Stimulated activated CD8-positive, alpha-beta memory T cell treated with anti-CD3 and anti-CD28 coated beads, Interleukin-7, amount 100 ng/mL, for 1 hour (primary cell): ENCODE measurements at places on chromosomes 7 and 10.

GRCh38 chr10:43138757-43139241 is 554 bp downstream of the CSGALNACT2 start:
- DNase-seq, result peak; percentile 21

GRCh38 chr10:131998050-131998844 is 16.5 kb upstream of the BNIP3 start:
- DNase-seq, result no peak

GRCh38 chr7:82019551-82020475 is 250.0 kb upstream of the HGF start:
- no peak for DNase-seq

GRCh38 chr7:111660478-111660877 is 98.2 kb upstream of the IMMP2L start:
- no peak for DNase-seq

DNA sequence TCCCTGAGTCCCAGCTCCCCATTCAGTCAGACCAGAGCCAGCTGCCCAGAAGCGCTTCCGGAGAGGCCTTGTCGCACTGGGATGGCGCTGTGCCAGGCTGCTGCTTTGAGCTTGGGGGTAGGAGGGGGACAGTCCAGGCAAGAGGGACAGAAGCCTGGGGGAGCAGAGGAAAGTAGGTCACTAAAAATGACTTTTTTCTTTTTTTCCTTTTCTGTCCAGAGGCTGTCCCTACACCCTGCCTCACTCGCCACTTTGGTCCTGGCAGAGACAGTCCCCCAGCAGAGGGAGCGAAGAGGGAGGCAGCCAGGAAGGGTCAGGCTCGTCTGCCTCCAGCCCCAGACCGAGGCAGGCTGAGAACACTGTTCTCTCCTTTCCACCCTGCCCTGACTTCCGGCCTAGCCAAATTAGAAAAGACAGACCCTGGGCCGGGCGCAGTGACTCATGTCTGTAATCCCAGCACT is 15.8 kb upstream of the TRIM8 start:
- no peak for DNase-seq

DNA sequence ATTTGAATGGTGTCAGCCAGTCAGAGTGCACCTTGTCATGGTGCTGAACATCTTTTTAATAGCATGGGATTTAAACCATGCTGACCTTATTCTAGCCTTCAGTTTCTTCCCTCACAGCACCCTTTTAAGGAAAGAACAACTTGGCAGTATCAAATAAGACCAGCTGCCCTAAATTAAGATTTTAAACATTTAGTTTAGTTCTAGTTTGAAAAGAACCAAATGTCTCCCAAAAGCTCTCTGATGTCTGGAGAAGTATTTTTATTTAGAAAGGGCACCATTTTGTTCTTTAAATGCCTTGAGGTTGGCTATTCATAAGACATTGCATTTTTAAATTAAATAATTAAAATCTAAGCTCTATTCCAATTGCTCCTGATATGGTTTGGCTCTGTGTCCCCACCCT is 121.1 kb downstream of the CCDC3 start:
- no peak for DNase-seq

DNA sequence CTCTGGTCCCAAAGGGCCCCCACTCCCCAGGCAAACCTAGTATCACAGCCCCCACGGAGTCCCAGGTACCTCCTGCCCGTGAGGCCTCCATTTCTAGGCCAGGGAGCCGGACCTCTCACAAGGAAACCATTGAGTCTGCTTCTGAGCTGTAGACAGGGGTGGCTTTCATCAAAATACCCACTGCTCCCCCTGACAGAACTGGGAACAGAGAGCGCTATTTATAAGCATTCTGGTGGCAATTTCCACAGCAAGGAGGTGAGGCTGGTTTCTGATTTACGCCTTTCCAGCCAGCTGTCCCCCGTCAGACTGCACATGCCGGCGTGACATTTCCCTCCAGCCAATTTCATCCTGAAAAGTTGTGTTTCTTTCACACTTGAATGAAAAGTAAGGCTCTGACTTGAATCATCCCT is 407.5 kb upstream of the PRKCQ start:
- DNase-seq, result no peak

DNA sequence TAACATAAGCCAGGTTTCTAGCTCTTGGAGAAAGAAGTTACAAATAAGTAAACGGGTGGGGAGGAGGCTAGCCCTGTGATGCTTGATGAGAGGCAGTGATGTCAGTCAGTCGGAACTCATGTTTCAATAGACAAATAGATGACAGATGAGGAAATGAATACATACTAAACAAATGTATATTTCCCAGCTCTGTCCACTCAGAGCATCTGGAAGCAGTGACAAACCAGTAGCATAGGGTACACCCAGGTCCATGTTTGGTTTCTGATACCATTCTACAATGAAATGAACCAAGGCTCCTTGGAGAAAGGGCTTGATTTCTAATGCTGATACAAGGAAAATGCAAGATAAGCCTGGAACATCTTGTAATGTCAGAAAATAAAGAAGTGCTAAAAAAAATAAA is 30.6 kb downstream of the PODXL start:
- no peak for DNase-seq

DNA sequence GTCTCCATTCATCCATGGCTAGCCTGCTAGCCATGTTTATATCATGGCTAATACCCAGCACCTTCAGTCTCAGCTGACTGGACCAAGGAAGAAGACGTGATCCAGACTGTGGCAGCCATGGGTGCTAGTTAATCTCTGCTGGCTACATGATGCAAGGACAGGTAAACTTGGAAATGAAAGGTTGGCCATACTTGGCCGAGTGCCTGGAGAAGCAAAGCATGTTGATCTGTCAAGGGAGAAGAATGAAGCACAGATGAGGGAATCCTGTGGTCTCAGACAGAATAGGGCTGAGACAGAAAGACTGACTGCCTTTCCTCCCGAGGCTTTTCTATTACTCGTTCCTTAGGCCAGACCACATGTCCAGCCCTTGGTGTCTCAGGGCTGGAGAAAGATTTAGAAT is 41.1 kb downstream of the CPVL start:
- DNase-seq, result no peak

- DNase-seq, result no peak
Observed at GRCh38 chr7:92699560-92699959, 109.4 kb upstream of the FAM133B start.

DNA sequence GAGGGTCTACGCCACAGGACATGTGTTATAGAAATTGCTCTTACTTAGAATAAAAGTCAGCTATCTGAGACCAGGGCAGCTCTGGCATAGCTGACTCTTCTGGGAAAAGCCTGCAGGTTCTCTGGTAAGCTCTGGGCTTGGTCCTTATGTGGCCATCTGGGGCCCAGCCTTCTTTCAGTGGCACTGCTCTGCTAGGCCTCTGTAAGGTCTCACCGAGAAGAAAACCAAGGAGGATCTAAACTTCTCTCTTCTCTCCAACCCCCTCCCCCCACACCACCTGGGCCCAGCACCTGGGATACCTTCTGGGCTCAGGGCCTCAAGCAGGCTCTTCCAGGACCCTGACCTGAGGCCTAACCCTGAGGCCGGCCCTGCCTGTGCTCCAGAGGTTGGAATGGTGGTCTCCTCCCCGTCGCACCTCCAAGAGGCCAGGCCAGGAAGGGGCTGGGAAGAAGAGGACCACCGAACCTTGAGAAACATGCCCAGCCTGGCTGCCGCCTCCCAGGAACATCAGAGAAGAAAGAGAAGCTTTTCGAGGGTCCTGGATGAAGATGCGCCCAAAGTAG is 323.6 kb downstream of the GFRA1 start:
- DNase-seq, result no peak

DNA sequence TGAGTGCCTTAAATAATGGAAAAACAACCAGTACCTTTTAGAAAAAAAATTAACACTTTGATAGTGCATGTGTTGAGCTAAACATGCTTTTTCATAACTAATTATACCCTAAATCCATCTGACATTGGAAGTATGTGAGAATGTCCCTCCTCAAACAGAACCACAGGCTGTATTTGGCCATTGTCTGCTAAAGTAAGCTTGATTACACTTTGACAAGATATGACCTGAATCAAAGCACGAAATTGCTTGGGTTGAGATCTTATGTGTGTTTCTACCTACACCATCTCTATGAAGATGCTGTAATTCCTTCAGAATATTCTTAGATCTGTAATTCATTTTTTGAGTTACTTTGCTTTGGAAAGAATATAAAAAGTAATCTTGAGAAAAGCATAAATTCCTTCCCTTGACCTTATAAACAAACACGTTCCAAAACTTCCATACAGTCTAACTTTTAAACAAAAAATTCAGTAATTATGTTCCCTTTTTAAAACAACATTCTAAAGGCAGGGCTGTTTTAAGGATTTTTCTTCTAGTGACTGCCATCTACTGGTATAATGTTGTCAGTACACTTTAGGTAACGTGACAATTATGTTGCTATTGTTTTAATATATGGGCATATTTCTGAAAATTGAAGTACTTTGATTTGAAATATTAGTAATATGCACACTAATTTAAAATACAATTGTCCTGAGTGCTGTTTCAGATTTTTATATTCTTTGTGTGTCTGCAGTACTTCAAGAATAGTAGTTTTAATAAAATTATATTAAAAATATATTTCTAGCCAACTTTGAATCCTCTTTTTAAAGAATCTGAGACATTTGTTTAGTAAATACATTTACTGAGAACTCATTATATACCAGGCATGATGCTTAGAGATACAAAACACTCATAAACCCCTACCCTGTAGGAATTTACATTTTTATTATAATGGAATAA is 20.9 kb downstream of the CD36 start:
- DNase-seq, result no peak

- DNase-seq, result no peak
Observed at GRCh38 chr10:59047180-59047579, 129.3 kb upstream of the PHYHIPL start.

DNA sequence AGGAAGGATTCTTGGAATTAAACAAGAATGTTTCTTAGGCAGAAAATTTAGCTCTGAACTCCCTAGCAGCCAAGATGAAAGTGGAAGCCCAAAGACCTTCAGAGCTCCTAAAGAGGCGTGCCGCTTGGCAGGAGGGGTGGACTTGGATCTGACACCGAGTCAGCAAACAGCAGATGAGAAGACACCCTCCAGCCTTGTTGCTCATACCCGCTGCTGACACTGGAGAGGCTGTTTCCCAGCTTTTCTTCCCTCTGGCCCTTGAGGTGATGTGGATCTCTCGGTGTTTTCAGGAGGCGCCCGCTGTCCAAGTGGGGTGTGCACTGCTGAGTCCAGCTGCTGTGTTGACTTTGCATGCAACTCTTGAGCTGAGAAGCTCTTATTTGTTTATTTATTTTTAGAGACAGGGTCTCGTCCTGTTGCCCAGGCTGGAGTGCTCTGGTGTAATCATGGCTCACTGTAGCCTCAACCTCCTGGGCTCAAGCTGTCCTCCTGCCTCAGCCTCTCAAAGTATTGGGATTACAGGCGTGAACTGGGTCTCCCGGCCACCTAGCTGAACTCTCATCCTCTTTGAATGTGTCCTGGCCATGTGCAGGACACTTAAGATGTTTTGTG is 21.5 kb downstream of the SLC18A2 start:
- DNase-seq, result no peak

DNA sequence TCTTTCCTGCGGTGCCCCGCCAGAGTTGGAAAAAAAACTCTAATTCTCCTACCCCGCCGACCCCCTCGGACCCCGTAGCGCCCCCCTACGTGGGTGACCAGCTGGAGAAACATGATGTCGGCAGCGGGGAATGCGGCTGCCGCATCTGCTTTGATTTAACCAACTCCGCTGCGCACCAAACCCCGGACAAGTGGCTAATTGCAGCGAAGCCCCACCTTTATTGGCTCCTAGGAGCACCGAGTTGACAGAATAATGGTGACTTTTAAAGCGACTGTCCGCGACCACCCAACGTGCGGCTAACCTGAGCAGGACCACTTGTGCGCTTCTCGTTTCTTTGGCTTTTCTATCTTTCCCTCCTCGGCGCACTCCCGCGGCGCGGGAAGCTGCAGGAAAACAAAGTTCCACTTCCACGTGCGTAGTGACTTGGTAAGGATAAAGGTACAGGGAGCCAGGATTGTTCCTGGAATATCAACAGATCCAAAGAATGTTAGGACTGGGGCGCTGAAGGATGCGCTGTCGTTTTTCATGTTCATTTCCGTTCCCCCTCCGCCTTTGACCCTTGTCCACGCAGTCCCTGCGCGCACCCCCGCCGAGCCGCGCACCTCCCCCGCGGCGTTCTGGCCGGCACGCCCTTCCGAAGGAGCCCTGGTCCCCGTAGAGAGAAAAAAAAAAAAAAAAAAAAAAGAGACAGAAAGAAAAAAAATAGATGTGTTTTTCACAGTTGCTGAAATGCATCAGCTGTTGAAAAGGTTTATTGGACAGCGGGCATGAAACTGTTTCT is 1.4 kb downstream of the WNT16 start:
- DNase-seq, result no peak

GRCh38 chr10:89744026-89744425 is 42.6 kb downstream of the KIF20B start:
- no peak for DNase-seq

GRCh38 chr10:122126763-122127659 is 138.0 kb downstream of the TACC2 start:
- DNase-seq, result no peak

- no peak for DNase-seq
Observed at GRCh38 chr10:72981882-72982529, 27.4 kb upstream of the PLA2G12B start.

DNA sequence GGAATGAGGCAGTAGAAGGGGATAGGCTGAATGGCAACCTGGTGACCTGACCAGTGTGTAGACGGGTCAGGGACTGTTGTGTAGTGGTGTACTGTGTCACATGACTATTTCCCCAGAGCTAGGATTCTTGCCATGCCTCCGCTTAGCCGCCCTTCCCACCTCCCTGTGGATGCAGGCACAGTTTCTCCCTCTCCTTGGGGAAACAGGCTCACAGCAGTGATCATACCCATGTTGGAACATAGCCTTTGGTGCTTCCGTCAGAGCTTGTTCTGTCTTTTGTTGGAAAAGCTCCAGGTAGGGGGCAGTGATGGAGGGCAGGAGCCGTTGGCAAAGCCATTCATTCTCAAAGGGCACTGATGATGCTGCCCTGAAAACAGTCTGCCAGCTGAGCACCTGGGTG is 44.3 kb downstream of the OGDH start:
- no peak for DNase-seq

DNA sequence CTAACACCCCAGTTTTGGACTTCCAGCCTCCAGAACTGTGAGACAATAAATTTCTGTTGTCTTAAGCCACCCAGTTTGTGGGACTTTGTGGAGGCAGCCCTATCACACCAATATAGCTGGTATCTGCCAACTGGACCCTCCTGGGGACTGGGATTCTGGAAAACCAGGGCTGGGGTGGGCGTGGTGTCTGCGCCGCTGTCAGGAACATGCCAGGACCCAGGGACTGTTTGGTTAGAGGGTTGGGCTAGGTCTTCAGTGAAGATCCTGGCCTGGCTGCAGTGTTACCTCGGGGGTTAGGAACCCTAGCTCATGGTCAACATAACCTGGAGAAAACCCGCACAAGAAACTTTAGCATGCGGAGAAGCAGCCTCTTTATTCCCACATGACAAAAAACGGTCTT is 42.6 kb downstream of the PNLIPRP2 start:
- DNase-seq, result no peak

GRCh38 chr7:123208793-123209192 is 9.0 kb upstream of the SLC13A1 start:
- DNase-seq, result no peak

DNA sequence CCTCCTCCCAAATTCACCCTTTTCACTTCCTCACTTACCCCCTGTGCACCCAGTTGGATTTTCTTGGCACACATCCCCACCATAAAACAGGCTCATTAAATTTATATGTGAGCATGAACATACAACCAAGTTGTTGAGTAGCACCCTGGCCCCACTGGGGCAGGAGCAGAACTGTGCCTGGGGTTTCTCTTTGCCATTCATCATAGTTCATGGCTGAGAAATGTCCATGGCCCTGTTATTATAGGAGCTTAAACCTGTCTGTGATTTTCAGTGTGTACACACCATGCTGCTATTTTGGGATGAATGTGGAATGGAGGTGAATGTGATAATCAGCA is 618.8 kb downstream of the LRMDA start:
- DNase-seq, result no peak
